ENCODE measurements at places on chromosomes 5 and 9.

- DNase-seq = peak; percentile 27
Observed at GRCh38 chr9:114098021-114098935, 814 bp downstream of the KIF12 start.

DNA sequence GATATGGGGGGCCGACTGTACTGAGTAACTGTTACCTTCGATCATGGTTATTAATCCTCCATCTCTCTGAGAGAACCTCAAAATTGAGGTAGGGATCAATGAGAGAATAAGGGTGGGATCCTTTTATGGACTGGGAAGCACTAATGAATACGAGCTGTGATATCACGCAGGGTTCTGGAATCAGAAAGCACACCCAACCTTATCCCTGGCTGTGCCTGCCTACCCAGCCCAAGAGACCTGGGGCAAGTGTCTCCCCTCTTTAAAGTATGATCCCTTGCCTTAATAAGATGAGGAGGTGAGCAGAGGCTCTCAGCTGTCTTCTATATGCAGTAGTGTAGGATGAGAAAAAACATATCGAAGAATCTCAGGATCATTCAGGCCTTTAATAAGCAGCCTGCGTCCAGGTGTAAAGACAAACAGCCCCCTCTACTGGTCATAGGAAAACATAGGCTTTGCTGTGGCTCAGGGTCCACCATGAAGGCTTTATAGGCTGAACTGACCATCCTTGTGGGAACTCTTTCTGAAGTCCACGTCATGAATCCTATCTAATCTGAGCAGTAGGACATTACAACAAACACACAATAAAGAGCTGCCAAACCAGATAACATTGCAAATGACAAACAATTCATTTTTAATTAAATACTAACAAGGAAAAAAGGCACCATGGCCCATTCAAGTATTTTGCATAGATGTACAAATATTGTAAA, 16.8 kb downstream of the NIPAL4 start:
- no peak for DNase-seq

- DNase-seq = no peak
Observed at GRCh38 chr5:85109616-85110015, 724.9 kb upstream of the EDIL3 start.

DNA sequence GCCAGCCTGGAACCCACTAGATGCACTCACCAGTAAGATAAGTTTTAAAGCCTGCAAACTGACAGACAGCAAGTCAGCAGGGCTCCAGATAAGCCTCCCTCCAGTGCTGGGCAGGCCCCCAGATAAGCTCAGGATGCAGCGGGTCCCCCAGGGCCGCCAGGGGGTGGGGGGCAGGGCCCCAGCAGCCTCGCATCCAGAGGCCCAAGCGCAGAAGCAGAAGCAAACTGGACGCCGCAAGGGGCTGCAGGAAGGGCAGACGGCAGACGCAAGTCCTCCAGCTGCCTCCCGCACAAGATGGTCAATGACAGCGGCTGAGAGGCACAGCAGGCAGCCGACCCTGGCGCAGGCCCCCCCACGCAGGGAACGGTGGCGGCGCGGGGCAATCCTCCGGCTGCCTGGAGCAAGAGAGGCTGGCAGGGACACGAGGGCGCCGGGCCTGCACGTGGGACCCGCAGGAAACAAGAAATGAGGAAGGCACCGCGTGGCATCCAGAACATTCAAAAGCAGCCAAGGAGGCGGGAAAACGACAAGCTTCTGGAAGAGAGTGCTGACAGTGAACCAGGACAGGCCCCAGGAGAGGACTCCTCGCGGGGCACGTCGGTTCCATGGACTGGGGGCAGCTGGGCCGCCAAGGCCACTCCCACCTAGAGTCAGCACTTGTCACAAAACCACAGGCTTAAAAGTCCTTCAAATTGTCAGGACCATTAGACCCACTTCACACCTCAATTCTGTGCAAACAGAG, 49.8 kb downstream of the ROR2 start:
- no peak for DNase-seq

GRCh38 chr5:124604419-124604818, 142.0 kb downstream of the ZNF608 start:
- DNase-seq = no peak

- DNase-seq = no peak
Observed at GRCh38 chr5:135990528-135991255, 35.9 kb upstream of the LECT2 start.

DNA sequence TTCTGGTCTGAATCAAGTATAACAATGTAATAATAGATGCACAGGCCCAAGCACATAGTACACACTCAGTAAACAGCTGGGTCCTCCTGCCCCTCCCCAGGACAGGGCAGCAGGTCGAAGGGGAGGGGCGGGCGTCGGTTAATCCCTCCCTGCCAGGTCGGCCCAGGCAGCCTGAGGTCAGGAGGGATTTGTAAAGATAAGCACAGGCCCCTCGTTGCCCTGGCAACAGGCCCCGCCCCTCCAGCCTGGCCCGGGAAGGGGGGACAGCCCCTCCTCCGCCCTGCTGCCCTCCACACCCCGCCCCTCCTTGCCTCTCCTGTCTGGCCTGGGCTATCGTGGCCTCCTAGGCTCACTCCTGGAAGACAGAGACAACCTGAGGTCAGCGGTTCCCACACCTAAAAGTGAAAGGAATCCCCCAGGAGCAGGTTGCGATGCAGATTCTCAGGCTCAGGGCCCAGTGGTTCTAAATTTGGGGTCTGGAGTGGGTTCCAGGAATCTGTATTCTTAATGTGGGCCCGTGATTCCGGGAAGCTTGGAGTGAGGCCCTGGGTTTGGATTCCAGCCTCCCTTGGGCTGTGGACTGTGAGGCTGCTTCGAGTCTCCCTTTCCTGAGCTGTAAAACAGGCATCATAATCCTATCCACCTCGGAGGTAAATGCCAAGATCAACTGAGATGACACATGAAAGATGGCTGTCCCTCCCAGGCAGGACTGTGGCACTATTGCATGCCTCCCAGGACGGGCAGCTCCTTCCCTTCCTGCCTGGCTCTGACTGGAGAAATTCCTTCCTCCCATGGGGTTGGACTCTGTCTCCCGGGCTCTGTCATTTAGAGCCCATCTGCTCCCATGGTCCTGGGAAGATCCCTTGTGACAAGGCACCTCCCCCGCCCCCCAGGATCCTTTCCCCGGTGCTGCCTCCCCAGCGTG, 4.4 kb downstream of the CRB2 start:
- DNase-seq = peak; percentile 19

GRCh38 chr9:15927161-15927560, 374.3 kb downstream of the CCDC171 start:
- no peak for DNase-seq

- no peak for DNase-seq
Observed at GRCh38 chr5:9429691-9430215, 116.1 kb downstream of the SEMA5A start.

DNA sequence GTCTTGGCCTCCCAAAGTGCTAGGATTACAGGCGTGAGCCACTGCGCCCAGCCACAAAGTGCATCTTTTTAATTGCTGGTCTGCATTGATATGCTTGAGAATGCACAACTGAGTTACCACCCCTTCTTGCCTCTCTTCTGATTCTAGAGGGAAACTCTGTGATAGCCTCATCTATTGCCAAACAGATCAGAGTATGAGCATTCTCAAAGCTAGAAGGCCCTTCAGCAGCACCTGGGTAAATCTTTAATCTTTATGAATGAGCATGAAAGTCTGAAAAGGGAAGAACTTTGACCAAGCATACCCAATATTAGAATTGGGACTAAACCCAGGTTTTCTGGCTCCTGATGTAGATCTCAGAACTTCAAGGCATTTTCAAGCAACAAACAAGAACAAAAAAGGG, 298.3 kb upstream of the TNC start:
- no peak for DNase-seq

GRCh38 chr9:136823136-136824046, 15.6 kb downstream of the RABL6 start:
- no peak for DNase-seq

DNA sequence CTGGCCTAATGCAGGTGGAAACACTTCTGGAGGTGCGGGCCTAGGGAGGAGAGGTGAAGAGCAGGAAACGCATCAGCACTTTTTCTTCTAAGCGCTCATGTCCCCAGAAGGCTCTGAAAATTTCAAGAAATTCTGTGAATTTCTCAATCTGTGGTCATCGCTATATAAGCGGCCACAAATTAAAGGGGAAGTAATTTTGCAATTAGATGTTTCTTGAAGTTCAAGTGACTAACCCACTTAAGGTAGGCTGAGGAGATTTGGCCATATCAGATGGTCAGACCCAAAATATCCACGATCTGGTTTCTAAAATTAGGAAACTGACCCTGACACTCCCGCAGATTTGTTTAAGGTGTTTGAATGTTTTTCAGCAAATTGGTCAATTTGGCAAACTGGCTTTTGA, 16.6 kb upstream of the HMGCR start:
- DNase-seq = no peak

DNA sequence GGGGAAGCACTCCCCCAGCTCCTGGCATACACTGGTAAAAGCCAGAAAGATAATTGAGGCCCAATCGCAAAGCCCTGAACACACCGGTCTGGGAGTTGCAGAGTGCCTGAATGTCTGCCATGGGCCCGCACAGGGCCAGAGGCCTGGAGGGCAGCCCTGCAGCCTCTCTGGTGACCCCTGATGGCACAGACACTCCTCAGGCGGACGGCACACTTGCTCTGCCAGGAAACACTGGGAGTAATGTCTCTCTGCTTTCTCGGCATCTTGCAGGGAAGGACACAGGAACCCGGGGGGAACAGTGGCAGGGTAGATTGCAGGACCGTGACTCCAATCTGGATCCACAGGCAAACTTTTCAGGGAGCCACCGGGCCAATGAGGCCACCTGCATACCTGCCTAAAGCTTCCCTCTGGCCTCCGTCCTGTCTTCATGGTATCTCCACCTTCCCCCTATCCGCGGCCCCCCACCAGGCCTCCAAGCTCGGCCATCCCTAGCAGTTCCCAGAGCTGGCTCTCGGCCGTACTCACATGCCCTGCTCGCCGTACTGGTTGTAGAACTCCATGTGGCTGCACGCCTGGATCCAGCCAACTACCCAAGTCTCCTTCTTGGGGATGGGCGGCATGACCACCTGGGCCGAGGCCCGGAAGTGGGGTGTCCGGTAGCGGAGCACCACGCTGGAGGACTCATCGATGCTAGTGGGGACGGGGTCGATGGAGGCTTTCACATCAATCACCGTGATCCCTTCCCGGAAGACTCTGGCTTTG, 797 bp downstream of the FAM78A start:
- DNase-seq = no peak

- no peak for DNase-seq
Observed at GRCh38 chr5:57929271-57929670, 446.7 kb upstream of the ACTBL2 start.

- DNase-seq = no peak
Observed at GRCh38 chr5:21663082-21663481, 1190.1 kb downstream of the CDH12 start.

- no peak for DNase-seq
Observed at GRCh38 chr9:91816356-91816755, 133.7 kb downstream of the ROR2 start.

DNA sequence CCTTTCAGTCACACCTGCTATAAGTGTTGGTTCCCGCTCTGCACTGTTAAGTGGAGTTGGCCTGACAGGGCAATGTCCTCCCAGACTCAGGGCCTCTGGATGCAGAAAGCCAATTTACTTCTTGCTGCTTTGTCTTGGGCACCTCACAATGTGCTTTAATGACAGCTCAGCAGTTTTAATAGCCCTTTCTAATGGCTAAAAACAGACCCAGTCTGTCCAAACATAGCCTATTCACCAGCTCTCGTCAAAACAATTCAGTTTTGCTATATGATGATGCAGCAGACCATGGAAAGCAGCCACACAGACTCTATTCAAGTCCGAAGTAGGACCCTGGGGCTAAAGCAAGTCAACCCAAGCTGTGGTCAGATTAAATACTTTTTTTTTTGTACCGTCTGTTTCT, 529.1 kb upstream of the SEMA6A start:
- DNase-seq = no peak

DNA sequence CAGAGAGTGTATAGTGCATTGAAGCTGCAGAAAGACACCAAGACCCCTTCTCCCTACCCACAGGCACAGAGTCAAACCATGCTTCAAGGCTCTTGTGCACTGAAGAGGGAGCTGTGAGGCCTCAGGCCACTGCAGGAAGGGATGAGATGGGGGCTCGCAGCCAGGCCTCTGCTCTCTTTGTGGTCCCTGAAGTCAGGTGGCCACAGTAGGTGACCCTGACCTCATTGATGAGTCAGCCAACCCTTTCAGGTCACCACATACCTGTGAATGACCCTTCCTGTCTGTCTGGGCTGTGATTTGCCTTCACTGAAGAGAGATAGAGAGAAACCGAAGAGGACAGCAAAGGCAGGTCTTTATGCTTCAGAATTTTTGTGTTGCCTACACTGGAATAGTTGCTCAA, 372.1 kb downstream of the ACTL7B start:
- DNase-seq = no peak

DNA sequence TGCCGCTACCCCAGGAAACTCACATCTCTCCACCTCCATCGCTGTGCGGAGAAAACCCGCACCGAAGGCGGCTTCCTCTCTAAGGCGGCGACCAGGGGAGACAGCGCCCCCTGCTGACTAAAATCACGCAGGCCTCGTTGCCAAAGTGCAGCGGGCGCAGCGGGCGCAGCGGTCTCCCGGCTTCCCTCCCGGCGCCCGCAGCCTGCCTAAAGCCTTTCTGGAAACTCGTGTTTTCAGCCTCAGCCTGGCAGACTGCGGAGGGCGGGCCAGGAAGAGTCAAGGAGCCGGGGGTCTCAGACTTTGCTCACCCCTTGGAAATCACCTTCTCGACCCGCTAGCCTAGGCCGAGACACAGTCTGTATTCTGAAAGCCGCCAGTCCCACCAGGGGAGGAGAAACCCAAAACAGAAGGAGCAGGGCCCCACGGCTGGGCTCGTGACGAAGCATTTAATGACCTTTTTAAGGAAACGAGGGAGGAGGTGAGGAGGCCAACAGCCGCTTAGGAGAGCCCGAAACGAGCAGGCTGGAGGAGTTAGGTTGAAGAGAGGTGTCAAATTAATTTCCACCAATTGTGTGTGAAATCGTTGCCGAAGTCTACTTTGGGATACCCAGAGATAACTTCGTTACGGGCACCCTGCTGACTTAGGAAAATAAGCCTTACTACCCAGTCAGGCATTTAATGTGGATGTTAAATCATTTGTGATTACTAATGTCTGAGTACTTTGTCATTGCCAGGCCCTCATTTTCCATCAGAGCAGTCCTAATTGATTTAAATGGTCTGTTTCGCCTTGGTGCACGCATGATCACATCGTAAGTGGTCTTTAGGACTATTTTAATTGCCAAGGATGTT, 7.3 kb upstream of the FOXB2 start:
- DNase-seq = peak; percentile 59

- no peak for DNase-seq
Observed at GRCh38 chr9:113614843-113615648, 151.5 kb downstream of the RGS3 start.

GRCh38 chr5:175814691-175815090, 56.7 kb upstream of the CPLX2 start:
- DNase-seq = no peak

Measured in stimulated activated CD4-positive, alpha-beta T cell treated with anti-CD3 and anti-CD28 coated beads, Interleukin-4, amount 100 ng/mL, for 4 hours (primary cell).